HEK293T (cell line): ENCODE measurements at places on chromosomes 2 and 18.

DNA sequence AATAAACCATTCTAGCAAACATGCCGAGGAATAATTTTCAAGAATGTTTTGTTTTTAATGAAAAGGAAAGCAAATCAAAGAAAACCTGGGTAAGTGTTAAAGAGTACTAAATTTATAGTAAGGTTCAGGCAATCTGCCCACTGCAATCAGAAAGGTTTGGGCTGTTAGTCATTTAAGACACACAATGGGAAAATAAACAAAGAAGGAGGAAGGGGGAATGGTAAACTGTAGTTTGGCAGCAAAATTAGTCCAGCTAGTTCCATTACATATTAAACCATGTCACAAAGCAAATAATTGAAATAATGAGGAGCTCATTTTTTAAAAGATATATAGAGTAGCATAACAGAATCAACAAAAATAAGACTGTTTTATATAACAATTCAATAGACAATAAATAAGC lies 87.5 kb upstream of the COPS8 start:
- no peak for DNase-seq

GRCh38 chr18:55513161-55513560 lies 74.8 kb downstream of the TCF4 start:
- no peak for DNase-seq

GRCh38 chr2:110124038-110124825 lies 8.6 kb upstream of the MALL start:
- no peak for DNase-seq

GRCh38 chr18:70107091-70107490 lies 98.4 kb downstream of the RTTN start:
- no peak for DNase-seq
